ENCODE measurements at places on chromosomes 2 and 18. TPM values are rescaled to one million over a fixed set of nuclear protein-coding genes. Genes with fewer than 3 reads are reported as not detected.

Gene PRKAG3
- total RNA-seq = 0.14 TPM

Gene DLX2
- total RNA-seq = 0.45 TPM

Gene INPP5D
- 18.8 TPM for total RNA-seq

GRCh38 chr2:101597347-101597944 is 100.1 kb upstream of the MAP4K4 start:
- H3K4me3 ChIP-seq = no peak overlapping the region
- no peak overlapping the region for H3K27ac ChIP-seq
- DNase-seq = no peak
- H3K36me3 ChIP-seq = no peaks in the 10 kb centered on the region
- H3K4me1 ChIP-seq = no peaks in the 10 kb centered on the region
- H3K27me3 ChIP-seq = no peaks in the 10 kb centered on the region

GRCh38 chr2:20603791-20604190 is 47.1 kb downstream of the HS1BP3 start:
- H3K27me3 ChIP-seq = no peaks in the 10 kb centered on the region
- H3K4me3 ChIP-seq = no peak overlapping the region
- no peak for DNase-seq
- H3K36me3 ChIP-seq = no peaks in the 10 kb centered on the region

DNA sequence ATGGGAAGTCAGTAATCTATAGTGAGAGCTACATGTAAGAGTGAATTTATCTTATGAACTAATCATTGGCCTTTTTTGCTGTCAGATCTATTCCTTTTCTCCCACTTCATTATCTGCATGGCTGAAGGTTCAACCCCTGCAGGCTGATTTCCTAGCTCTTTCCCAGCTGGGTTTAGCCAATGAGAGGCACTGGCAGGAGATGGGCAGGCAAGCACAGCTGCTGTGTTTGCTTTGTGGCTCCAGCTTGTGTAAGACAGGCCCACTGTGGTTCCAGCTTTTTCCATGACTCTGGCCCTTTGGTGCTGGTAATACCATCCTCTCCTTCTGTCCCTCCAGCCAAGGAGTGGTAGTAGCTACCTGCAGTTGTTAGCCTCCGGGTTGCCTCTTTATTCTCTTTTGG is 248.8 kb downstream of the PLCL1 start:
- H3K36me3 ChIP-seq = no peaks in the 10 kb centered on the region
- no peak overlapping the region for H3K4me3 ChIP-seq
- H3K27me3 ChIP-seq = no peaks in the 10 kb centered on the region

Gene CYP20A1
- total RNA-seq = 35.4 TPM

DNA sequence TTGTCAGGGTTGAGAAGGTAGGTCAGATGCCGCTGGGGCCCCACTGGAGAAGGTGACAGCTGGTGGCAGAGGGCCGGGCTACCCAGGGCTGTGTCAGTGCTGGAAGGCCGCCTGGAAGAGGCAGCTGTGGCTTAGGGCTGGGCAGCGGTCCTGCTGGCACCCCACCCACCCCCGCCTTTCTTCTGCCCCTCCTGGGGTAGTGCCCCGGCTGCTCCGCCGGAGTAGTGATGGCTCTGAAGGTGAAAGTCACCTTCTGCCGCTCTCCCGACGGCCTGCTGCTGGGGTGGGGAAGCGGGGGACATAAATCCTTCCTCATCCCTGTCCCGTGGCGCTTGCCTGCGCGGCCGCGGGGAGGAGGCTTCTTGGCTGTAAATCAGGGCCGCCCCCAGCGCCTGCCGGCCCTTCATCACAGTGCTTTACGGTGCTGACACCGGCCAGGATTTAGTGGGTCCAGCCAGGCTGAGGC is 332.2 kb downstream of the DYSF start:
- no peak overlapping the region for H3K4me3 ChIP-seq
- H3K4me1 ChIP-seq = no peaks in the 10 kb centered on the region
- H3K36me3 ChIP-seq = no peaks in the 10 kb centered on the region
- H3K27ac ChIP-seq = peak overlapping the region; percentile 58
- peak; percentile 4 for DNase-seq
- H3K27me3 ChIP-seq = no peaks in the 10 kb centered on the region

GRCh38 chr2:10172033-10172871 is 49.7 kb downstream of the RRM2 start:
- no peaks in the 10 kb centered on the region for H3K27me3 ChIP-seq
- DNase-seq = no peak
- no peaks in the 10 kb centered on the region for H3K4me1 ChIP-seq

- no peak for DNase-seq
- H3K27me3 ChIP-seq = no peaks in the 10 kb centered on the region
- no peaks in the 10 kb centered on the region for H3K36me3 ChIP-seq
- no peak overlapping the region for H3K27ac ChIP-seq
- H3K4me1 ChIP-seq = no peaks in the 10 kb centered on the region
Measured at GRCh38 chr18:37619964-37620363, 54.4 kb upstream of the CELF4 start.

Gene SIX3
- total RNA-seq = not detected

DNA sequence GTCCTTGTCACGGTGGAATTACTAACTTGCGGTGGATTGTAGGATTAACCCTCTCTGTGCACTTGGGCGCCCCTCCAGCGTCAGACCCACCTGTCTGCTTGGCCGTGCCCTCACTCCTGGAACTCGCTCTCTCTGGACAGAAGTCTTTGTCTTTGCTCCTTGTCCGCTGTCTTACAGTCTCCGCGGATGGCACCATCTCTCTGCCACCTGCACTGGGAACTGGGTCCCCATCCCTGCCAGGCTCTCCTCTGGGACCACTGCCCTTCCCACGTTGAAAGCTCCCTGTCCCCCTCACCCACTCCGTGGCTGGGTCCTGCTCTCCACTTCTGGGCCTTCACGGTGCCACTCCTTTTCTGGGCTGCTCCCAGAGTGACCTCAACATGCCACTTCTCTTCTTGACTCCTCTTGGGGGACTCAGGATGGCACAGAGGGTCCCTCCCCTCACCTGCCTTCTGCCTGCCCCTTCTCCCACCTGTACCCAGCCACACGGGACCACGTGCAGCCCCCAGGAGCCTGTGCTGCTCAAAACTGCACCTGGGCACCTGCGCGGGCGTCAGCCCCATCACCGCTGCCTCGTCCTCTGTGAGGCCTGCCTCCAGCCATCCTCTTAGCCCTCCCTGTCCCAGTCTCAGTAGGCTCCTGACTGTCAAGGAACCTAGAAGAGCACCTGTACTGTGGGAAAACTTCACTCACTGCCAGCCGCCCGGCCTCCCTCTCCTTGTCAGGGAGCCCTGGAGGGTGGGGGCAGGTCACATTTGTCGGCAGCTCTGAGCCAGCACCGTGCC is 11.1 kb downstream of the CNDP2 start:
- H3K4me1 ChIP-seq = no peaks in the 10 kb centered on the region
- H3K36me3 ChIP-seq = peaks cover 8% of the 10 kb centered on the region
- H3K4me3 ChIP-seq = no peak overlapping the region
- no peaks in the 10 kb centered on the region for H3K27me3 ChIP-seq
- H3K27ac ChIP-seq = no peak overlapping the region

DNA sequence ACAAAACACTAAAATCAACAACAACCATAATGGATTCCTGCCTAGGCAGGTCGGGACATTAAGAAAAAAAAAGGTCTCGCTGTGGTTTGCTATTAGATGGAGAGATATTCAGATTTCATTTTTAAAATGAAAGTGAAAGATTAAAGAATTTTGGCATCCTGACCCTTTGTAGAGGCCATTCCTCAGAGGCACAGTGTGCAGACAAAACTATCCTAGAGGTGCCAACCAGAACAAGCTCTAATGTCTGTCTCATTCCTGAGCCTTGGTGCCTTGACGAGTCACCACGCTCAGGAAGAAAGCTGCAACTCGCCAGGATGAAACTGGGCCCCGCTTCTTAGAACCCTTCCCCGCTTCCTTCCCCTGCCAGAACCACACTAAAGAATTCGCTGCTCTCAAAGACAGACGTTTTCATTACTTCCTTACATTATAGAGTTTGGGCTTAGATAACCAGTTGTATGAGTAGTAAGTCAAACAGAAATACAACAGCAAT is 156.0 kb downstream of the TGIF1 start:
- peaks cover 20% of the 10 kb centered on the region for H3K4me1 ChIP-seq
- H3K27me3 ChIP-seq = no peaks in the 10 kb centered on the region

DNA sequence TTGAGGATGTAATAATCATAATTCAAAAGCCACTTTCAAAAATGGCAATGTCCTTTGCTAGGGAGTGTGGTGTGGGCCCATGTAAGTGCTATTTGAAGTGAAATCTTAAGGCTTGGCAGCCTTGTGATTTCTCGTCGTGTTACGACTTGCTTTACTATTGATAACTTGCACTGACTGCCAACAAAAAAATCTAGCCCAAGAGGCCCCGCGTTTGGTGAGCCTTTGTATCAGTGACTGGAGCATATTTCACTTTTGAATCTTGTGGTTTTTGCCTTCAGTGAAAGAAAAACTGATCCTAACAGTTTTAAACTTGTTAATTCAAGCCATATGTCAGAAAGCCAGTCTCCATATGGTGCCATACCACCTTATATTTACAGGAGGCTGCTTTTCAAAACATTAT is 248.0 kb downstream of the TMEM182 start:
- DNase-seq = no peak
- H3K27me3 ChIP-seq = no peaks in the 10 kb centered on the region
- H3K27ac ChIP-seq = no peak overlapping the region
- H3K36me3 ChIP-seq = no peaks in the 10 kb centered on the region

DNA sequence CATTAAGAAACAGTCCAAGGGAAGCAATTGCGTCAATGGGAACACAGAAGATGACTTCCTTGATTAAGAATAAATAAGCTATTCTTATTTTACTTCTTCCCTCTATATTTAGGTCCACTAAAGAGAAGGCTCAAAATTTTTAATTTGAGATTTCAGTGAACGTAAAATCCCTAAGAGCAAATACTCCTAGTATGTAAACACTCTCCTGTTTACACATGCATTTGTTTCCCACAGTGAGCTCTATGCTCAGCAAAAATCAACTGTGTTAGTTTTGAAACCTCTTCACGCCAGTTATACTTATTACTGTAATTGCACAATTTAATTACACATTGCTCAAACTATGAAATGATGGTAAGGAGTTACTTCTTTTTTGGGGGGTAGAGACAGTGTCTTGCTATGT is 8.8 kb downstream of the SLC39A6 start:
- peak overlapping the region; percentile 34 for H3K27ac ChIP-seq
- H3K36me3 ChIP-seq = no peaks in the 10 kb centered on the region
- no peak overlapping the region for H3K4me3 ChIP-seq
- no peak for DNase-seq

Gene VIT
- total RNA-seq = 10.7 TPM

- peaks cover 11% of the 10 kb centered on the region for H3K4me1 ChIP-seq
- no peak for DNase-seq
- H3K36me3 ChIP-seq = no peaks in the 10 kb centered on the region
- H3K4me3 ChIP-seq = no peak overlapping the region
- H3K27me3 ChIP-seq = no peaks in the 10 kb centered on the region
Measured at GRCh38 chr2:62472312-62472711, 33.7 kb downstream of the TMEM17 start.

- no peak overlapping the region for H3K27ac ChIP-seq
- no peak overlapping the region for H3K4me3 ChIP-seq
- no peaks in the 10 kb centered on the region for H3K4me1 ChIP-seq
- DNase-seq = no peak
Measured at GRCh38 chr2:24834733-24835395, 41.6 kb downstream of the CENPO start.

Gene LAMA1
- 59.6 TPM for total RNA-seq

DNA sequence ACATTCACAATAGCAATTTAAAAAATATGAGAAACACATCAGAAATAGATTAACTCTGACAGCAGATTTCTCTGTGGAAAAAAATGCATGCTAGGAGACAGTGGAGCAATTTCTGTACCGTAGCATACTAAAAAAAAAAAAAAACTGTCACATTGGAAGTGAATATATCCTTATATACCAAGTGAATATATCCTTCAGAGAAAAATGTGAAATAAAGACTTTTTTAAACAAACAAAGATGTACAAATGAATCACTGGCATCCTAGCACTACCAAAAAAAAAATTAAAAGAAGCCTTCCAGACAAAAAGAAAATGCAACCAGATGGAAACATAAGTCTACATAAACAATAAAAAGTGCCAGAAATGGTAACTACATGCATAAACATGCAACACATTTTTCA is 169.4 kb downstream of the NBAS start:
- no peaks in the 10 kb centered on the region for H3K36me3 ChIP-seq
- DNase-seq = no peak
- no peak overlapping the region for H3K4me3 ChIP-seq
- H3K27ac ChIP-seq = no peak overlapping the region
- no peaks in the 10 kb centered on the region for H3K4me1 ChIP-seq
- H3K27me3 ChIP-seq = no peaks in the 10 kb centered on the region

Gene METTL4
- total RNA-seq = 5.2 TPM

DNA sequence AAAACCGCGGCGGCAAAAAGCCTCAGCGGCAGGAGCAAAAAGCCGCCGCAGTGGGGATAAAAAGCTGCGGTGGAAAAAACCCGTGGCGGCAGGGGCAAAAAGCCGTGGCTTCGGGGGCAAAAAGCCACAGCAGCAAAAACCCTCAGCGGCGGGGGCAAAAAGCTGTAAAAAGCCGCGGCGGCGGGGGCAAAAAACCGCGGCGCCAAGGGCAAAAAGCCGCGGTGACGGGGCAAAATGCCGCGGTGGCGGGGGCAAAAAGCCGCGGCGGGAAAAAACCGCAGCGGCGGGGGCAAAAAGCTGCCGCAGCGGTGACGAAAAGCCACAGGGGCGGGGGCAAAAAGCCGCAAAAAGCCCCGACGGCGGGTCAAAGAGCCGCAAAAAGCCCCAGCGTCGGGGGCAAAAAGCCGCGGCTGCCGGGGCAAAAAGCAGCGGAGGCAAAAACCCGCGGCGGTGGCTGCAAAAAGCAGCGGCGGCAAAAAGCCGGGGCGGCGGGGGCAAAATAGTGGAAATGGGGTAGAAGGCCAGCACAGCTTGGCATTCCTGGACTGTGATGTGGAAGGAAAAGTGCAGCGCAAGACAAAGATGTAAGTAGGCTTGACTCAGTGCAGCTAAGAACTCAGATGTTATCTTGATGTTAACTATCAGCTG is 151.8 kb downstream of the ANKRD30BL start:
- no peaks in the 10 kb centered on the region for H3K36me3 ChIP-seq
- no peak overlapping the region for H3K27ac ChIP-seq
- peak overlapping the region; percentile 20 for H3K4me3 ChIP-seq
- H3K4me1 ChIP-seq = no peaks in the 10 kb centered on the region
- H3K27me3 ChIP-seq = no peaks in the 10 kb centered on the region

- H3K27ac ChIP-seq = no peak overlapping the region
- no peaks in the 10 kb centered on the region for H3K4me1 ChIP-seq
- DNase-seq = no peak
- no peaks in the 10 kb centered on the region for H3K36me3 ChIP-seq
Measured at GRCh38 chr18:49094979-49095632, 144.3 kb upstream of the SMAD7 start.

DNA sequence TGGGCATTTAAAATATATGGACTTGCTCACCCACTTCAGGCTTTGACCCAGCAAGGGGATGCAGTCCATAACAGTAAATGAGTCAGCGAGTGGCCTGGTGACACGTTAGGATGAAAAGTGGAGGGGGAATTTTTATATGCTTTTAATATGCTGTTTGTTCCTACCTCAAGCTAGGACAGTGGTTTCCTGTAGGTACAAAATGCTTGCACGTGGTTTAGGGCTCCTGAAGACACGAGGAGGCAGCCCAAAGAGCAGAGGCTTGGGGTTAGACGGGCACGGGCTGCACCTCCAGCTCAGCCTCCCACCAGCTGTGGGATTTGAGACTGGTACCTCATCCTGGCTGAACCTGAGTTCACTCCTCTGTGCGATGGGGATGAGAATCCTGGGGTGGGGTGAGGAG is 306.2 kb upstream of the CXCR4 start:
- no peak overlapping the region for H3K27ac ChIP-seq
- H3K27me3 ChIP-seq = peaks cover 4% of the 10 kb centered on the region
- H3K4me3 ChIP-seq = no peak overlapping the region
- no peaks in the 10 kb centered on the region for H3K36me3 ChIP-seq
- no peak for DNase-seq

Measured in prostate gland (tissue), 2 donors.